ENCODE measurements at places on chromosomes 3 and 15.

DNA sequence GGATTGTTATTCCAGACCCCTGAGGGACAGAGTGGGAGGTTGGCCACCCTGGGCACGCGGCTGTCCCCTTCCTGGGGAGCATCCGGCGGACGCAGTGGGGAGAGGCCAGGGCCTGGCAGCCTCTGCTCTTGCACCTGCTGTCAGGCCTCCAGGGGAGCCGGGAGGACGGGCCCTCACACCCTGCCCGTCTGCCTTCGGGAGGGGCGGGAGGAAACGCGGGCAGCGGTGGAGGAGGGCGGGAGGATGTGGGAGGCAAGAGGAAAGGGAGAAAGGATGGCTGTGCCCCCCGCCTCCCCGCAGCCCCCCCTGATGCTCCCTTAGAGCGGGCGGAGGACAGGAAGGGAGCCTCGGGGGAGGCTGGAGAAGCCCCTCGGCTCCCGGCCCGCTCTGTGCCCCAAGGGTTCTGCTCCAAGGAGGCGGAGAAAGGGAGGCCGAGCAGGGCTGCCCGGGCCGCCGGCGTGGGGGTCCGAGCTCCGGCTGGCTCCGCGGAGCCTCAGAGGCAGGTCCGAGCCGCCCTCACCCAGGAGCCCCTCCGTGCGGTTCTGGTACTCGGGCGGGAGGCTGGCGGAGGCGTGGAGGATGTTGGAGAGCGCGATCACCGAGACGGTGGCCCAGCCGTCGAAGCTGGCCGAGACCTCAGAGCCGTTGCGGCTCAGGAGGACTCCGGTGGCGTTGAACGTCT is 40.9 kb downstream of the MUC20 start:
- no peak for DNase-seq

DNA sequence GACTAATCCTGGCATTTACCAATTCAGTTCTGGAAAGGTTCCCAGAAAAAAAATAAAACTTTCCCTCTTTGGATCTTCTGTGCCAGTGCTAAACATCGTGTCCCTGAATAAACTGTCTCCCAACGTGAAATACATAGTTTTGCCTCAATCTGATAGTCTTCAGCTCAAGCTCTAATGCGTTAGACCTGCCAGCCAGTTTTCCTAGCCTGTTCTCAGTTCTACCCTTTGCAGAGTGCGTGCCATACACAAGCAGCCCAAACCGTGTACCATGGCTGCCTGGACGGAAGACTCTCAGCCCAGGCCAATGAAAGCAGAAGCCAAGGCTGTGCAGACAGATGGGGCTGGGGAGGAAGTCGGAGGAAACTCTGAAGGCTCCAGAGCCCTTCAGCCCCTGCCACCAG is 11.4 kb upstream of the OCA2 start:
- no peak for DNase-seq

GRCh38 chr15:62419192-62419591 is 254.1 kb upstream of the C2CD4B start:
- no peak for DNase-seq

GRCh38 chr3:192841428-192841827 is 76.2 kb downstream of the MB21D2 start:
- DNase-seq, result no peak

- no peak for DNase-seq
Measured at GRCh38 chr3:196414469-196414868, 17.8 kb downstream of the UBXN7 start.

DNA sequence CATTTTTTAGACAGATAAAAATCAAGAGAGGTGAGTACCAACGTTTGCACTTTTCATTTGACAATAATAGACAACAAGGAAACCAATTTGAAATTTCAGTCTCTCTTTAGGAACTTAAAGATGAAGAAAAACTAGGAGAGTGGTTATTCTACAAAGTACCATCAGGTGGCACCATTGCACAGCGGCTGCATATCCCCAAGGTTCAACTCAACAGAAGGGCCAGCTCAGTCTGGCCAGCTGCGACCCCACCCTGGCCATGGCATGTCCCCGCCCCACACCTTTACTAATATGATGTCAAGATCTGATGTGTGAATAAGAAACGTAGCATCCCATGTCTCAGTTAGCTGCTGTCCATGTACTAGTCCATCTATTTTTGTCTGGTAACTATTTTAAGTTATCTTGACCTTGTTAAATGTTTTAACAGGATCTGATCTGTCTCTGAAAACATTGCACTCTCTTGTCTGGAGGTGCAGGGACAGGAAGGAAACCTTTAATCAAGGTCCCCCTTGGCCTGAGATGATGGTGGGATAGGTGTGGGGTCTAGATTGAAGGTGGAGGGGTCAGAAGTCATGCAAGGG is 35.5 kb upstream of the CGNL1 start:
- DNase-seq, result peak; percentile 7

- DNase-seq, result no peak
Measured at GRCh38 chr15:91908391-91908790, 54.9 kb downstream of the SLCO3A1 start.

- no peak for DNase-seq
Measured at GRCh38 chr3:180860180-180860858, 52.2 kb upstream of the FXR1 start.

- no peak for DNase-seq
Measured at GRCh38 chr3:112197131-112197530, 64.1 kb upstream of the GCSAM start.

DNA sequence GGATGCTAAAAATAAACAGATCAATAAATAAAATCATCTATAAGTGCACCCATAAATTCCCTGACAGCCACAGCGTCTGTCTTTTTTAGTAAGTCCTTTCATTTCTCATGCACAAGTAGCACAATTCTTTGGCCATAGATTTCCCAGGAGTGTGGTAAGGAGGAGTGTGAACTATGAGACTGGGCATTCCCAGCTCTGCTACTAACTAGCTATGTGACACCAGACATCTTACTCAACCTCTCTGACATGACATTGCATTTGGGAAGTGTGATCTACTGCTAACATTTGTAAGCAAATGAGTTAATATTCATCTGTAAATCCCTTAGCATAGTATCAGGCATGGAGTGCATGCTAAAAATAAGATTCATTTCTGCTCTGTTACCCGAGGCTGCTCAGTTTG is 301.7 kb downstream of the NTRK3 start:
- DNase-seq, result no peak

DNA sequence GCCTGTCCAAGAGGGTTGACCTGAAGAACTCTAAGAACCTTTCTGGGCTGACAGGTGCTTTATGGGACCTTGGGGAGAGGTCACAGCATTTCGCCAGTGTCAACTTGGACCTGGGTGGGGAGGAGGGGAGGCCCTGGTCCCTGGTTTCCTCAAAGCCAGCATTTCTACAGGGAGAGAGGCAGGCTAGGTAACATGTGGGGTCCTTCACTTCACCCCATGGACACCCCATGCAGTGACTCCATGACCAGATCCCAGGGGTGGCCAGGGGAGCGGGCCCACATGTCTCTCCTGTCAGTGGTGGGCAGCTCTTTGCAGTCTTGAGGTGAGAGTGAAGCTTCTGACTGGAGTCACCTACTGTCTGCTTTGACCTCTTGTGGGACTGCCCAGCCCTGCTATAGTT is 35.8 kb downstream of the GOLGA6L10 start:
- no peak for DNase-seq

GRCh38 chr3:25856902-25857518 is 67.1 kb downstream of the OXSM start:
- no peak for DNase-seq

DNA sequence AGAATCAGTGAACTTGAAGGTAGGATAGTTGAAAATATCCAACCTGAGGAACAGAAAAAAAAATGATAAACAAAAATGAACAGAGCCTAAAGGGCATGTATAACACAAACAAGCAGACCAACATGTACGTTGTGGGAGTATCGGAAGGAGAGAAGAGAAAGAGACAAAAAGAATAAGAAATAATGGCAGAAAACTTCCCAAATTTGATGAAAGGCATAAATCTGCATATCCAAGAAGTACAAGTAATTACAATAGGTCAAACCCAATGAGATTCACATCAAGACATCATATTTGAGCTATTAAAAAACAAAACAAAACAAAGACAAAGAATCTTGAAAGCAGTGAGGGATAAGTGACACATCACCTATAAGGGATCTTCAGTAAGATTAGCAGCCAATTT is 38.1 kb upstream of the ATP13A5 start:
- DNase-seq, result no peak

- no peak for DNase-seq
Measured at GRCh38 chr3:179450261-179450701, 989 bp downstream of the GNB4 start.

DNA sequence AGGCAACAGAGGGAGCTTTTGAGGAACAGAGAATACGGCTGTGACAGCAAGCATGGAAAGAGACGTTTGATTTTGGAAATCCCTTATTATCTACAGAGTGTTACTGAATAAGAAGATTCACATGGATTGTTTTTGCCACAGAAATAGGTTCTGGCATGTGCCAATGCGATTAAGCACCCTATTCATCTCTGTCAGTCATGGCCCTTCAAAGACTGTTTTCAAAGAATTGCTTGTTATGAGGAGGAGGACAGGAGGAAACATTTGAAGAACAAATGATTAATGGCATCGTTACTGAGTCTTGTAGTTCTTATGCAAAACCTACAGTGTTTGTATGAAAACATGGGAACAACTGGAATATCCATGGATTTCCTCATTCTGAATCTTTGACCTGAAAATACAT is 86.2 kb downstream of the EPHA6 start:
- no peak for DNase-seq

DNA sequence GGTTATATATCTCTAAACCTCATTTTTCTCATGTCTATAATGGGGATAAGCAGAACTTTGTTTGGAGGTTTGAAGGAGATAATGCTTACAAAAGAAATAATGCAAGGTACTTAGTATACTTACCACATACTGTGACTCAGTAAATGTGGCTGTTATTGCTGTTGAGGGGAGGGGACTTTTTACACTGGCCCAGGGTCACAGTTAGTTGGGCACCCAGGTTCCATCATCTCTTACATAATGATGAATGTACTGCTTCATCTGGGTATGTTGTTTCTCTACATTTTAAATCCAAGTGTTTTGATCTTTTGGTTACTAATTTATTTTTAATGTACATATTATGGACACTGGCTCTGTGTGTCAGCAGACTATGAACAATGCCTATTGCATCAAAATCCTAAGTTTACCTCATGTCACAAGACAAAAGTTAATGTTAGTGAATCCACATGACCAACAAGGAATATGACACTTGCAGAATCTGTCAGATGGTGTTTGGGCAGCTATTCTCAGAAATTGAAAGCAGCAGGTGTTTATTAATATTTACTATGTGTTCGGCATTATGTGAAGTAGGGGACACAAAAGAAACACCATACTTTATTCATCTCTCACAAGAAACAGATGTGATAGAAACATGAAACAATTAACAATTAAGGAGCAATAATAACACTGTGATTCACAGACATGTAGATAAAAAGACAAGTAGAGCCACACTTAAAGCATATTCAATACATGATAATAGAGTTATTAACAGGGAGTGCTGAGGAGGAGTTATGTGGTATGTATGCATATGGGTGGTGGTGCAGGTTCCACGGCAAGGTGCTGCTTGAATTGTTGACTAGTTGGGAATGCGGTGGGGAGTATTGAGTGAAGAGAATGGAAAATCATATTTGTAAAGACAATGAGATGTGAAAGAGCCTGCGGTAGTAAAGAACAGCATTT is 109.7 kb downstream of the GALK2 start:
- DNase-seq, result no peak

DNA sequence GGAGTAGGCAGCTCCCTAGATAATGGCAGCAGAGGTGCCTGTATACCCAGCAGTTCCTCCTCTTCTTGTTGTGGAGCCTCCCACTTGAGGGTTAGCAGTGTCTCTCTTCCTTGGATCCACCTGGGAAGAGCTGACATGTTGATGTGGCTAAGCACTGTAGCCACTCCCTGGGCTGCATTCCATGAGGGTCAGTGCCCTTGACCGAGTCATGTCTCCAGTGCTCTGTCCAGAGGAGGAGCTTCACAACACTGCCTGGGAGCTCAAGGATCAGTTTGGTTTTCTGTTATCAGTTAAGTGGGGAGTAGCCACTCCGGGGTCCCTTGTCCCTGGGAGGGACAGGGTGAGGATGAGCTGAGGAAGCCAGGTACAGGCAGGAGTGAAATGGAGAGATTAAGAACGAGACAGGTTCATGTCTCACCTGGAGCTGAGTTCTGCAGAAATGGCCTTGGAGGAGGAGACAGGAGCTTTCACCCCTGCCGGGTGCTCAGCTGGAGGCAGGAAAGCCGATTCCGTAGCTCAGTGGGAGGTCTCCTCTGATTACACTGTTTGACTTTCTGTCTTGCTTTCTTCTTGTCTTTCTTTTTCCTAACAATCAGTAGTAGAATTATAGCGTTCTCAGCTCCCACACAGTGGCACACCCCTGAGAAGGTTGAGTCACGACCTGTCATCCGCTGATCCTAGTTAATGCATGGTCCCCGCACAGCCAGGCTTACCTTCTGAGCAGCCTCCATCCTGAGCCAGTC is 57.9 kb upstream of the SEC22A start:
- DNase-seq, result no peak

DNA sequence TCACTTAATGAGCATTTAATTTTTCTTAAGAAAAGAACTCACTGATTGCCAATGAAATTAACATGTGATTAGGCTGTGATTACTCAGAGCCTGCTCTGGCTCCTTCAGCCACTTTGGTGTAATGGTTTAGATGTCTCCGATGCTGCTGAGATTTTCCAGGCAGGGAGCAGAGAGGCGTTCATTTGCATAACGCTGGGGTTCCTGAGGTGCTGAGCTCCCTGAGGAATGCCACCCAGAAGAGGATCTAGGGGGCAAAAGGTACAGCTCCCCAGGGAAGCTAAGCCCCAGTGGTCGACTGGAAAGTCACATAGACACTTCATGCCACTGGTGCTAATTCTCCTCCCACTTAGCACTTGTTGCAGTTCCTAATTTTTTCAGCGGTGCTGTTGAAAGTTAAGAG is 119.5 kb downstream of the USP13 start:
- no peak for DNase-seq

DNA sequence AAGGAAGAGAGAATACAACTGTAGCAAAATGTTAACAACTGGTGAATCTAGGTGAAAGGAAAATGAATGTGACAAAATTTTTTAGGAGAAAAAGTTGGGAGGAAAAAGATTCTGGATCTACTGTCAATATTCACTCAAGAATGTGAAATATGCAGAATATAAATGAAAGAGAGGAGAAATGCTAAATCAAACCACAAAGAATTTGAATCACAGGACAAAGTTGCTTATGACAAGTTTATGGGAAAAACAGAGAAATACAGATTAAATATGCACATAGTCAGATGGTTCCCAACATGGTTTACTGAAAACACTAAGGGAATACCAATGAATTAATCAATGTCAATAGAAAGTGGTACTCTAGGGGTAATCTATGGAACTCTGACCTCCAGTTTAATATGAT is 27.6 kb downstream of the C3orf33 start:
- DNase-seq, result no peak

DNA sequence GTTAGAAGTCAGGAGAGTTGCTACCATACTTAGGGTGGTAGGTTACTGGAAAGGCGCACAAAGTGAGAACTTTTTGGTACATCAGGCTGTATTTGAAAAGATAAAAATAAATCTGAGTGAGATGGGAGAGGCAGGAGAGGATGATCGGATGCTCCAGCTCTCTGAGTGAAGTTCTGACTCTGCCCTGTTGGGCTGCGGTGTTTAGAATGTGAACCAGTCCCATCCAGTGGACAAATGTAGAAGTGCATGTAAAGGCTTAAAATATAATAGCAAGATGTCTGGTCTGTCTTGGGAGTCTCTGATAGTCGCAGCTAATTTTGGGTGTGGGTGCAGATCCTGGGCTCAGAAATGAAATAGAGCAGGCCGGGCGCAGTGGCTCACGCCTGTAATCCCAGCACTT is 30.4 kb downstream of the ACKR2 start:
- peak; percentile 13 for DNase-seq

Data from stimulated activated CD4-positive, alpha-beta T cell treated with anti-CD3 and anti-CD28 coated beads, Interleukin-15, amount 100 ng/mL, for 48 hours (primary cell).